ENCODE measurements at places on chromosomes 1 and 21.

- no peaks in the 10 kb centered on the region for H3K36me3 ChIP-seq
- H3K4me3 ChIP-seq = no peak overlapping the region
- peak; percentile 71 for DNase-seq
- no peaks in the 10 kb centered on the region for H3K4me1 ChIP-seq
- no peak overlapping the region for H3K27ac ChIP-seq
These were observed 211.6 kb downstream of the LMX1A start for GRCh38 chr1:165144757-165145397.

DNA sequence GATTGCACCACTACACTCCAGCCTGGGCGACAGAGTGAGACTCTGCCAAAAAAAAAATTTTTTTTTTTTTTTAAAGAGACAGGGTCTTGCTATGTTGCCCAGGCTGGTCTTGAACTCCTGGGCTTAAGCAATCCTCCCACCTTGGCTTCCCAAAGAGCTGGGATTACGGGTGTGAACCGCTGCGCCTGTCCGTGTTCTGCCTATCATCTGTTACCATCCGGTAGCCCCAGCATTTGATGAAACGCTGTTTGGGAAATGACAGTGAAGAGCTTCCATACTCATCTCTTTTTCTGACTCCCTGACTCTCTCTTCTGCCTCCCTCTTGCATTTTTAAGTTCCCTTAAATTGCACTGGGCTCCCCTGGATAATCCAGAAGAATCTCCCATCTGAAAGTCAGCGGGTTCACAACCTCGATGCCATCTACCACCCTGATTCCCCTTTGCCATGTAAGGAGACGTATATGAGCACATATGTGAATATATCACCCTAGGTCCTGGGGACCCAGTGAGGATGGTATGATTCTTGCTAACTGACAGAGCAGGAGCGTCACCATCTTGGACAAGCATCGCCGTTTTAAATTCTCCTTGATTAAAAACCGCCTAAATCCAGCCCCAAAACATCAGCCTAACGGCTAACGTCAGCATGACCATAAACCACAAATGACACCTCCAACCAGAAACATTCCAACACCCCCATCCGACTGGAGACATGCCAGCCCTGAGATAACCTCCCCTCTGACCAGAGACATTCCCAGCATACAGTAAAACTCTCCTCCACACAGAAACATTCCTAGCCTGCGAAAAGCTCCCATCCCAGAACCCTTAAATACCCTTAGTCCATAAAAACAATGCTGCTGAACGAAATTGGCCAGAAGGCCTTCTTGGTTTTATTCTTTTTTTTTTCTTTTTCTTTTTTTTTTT is 12.4 kb downstream of the TNFRSF8 start:
- H3K27ac ChIP-seq = peak overlapping the region; percentile 72
- no peak for DNase-seq
- H3K4me3 ChIP-seq = no peak overlapping the region
- H3K36me3 ChIP-seq = peaks cover 9% of the 10 kb centered on the region
- H3K27me3 ChIP-seq = no peaks in the 10 kb centered on the region

DNA sequence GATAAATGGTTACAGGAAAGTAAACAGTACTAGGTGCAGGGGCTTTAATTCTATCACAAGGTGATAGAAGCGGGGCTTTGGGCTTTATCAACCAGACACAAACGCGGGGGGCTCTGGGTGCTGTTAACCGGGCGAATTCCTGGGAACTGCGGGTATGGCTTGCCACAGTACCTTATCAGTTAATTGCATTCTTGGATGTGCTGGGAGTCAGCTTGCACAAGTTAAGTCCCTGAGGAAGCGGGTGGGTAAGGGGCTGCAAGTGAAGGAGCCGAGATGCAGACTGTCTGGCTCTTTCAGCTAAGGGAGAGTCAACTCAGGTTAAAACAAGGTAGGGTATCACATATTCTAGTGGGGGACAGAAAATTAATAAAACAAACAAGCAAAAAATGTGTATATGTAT is 661 bp downstream of the GBP4 start:
- no peaks in the 10 kb centered on the region for H3K36me3 ChIP-seq
- DNase-seq = no peak
- no peak overlapping the region for H3K27ac ChIP-seq
- H3K27me3 ChIP-seq = no peaks in the 10 kb centered on the region
- peaks cover 16% of the 10 kb centered on the region for H3K4me1 ChIP-seq

- H3K4me3 ChIP-seq = no peak overlapping the region
- DNase-seq = no peak
- peaks cover 23% of the 10 kb centered on the region for H3K4me1 ChIP-seq
These were observed 176.9 kb upstream of the CAMK1G start for GRCh38 chr1:209406595-209406994.

DNA sequence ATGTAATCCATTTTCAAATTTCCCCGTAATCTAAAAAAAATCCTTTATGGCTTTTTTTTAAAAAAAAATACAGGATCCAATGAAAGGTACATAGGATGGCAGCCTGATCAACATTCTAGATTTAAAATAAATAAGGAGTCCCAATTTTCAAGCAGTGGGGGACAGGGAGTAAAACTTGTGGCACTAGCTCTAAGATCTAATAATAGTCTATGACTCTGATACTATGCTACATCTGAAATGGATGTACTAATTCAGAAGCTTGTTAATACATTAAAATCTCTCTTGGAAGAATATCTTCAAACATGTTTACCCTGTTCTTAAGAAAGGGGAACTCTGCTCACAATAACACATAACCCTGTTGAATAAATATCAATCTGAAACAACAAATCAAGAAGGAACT is 8.5 kb downstream of the DIPK1A start:
- DNase-seq = no peak
- H3K4me1 ChIP-seq = 0 out of 2 replicates have a peak, but pooled peaks cover 4% of the 10 kb centered on the region
- no peaks in the 10 kb centered on the region for H3K36me3 ChIP-seq
- H3K4me3 ChIP-seq = no peak overlapping the region
- H3K27ac ChIP-seq = no peak overlapping the region
- H3K27me3 ChIP-seq = no peaks in the 10 kb centered on the region

GRCh38 chr1:8314346-8315280 is 3.3 kb upstream of the SLC45A1 start:
- peaks cover 31% of the 10 kb centered on the region for H3K27me3 ChIP-seq
- H3K36me3 ChIP-seq = peaks cover 7% of the 10 kb centered on the region
- peak overlapping the region; percentile 21 for H3K27ac ChIP-seq
- DNase-seq = peak; percentile 86

DNA sequence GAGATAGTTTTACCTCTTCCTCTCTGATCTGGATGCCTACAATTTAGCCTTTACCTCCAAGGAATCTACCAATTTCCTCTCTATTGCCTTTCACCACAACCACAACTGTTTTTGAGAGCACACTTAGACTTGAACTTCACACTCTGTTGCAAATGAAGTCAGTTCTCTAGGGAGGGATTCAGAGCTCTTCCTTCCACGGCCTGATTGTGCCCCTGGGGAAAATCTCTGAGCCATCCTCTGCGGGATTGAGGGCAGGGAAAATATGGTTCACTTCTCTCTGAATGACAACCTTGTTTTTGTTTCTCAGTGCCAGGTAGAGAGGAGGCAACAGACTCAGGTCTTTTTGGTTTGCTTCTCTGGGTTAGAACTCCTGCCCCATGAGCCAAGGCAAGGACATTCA is 35.4 kb upstream of the BCL10 start:
- no peaks in the 10 kb centered on the region for H3K27me3 ChIP-seq
- H3K4me3 ChIP-seq = no peak overlapping the region
- DNase-seq = no peak

GRCh38 chr21:42266971-42267556 is 48.1 kb downstream of the ABCG1 start:
- no peak overlapping the region for H3K27ac ChIP-seq
- no peak overlapping the region for H3K4me3 ChIP-seq
- H3K36me3 ChIP-seq = no peaks in the 10 kb centered on the region
- H3K27me3 ChIP-seq = no peaks in the 10 kb centered on the region

GRCh38 chr1:197021716-197022115 is 44.4 kb downstream of the CFHR5 start:
- peak overlapping the region; percentile 14 for H3K27ac ChIP-seq
- H3K4me1 ChIP-seq = peaks cover 16% of the 10 kb centered on the region
- no peaks in the 10 kb centered on the region for H3K27me3 ChIP-seq
- no peak for DNase-seq
- 0 out of 2 replicates have a peak, but pooled peaks cover 2% of the 10 kb centered on the region for H3K36me3 ChIP-seq

GRCh38 chr1:3198371-3199271 is 129.6 kb downstream of the PRDM16 start:
- no peaks in the 10 kb centered on the region for H3K4me1 ChIP-seq
- H3K4me3 ChIP-seq = no peak overlapping the region
- DNase-seq = no peak
- H3K27ac ChIP-seq = peak overlapping the region; percentile 7

- H3K27ac ChIP-seq = peak overlapping the region; percentile 100
- H3K36me3 ChIP-seq = peaks cover 55% of the 10 kb centered on the region
- peak; percentile 95 for DNase-seq
- peaks cover 82% of the 10 kb centered on the region for H3K4me1 ChIP-seq
- H3K4me3 ChIP-seq = peak overlapping the region; percentile 61
- no peaks in the 10 kb centered on the region for H3K27me3 ChIP-seq
These were observed 8.3 kb downstream of the LIN28A start for GRCh38 chr1:26418865-26419349.

- H3K4me3 ChIP-seq = no peak overlapping the region
- H3K27me3 ChIP-seq = peaks cover 16% of the 10 kb centered on the region
- peaks cover 5% of the 10 kb centered on the region for H3K4me1 ChIP-seq
- H3K36me3 ChIP-seq = no peaks in the 10 kb centered on the region
- no peak overlapping the region for H3K27ac ChIP-seq
- no peak for DNase-seq
These were observed 402.7 kb downstream of the DISC1 start for GRCh38 chr1:232029315-232029714.

GRCh38 chr1:176364236-176364905 is 98.6 kb upstream of the PAPPA2 start:
- H3K4me1 ChIP-seq = peaks cover 4% of the 10 kb centered on the region
- H3K36me3 ChIP-seq = no peaks in the 10 kb centered on the region
- H3K27me3 ChIP-seq = no peaks in the 10 kb centered on the region
- no peak overlapping the region for H3K27ac ChIP-seq
- no peak overlapping the region for H3K4me3 ChIP-seq

DNA sequence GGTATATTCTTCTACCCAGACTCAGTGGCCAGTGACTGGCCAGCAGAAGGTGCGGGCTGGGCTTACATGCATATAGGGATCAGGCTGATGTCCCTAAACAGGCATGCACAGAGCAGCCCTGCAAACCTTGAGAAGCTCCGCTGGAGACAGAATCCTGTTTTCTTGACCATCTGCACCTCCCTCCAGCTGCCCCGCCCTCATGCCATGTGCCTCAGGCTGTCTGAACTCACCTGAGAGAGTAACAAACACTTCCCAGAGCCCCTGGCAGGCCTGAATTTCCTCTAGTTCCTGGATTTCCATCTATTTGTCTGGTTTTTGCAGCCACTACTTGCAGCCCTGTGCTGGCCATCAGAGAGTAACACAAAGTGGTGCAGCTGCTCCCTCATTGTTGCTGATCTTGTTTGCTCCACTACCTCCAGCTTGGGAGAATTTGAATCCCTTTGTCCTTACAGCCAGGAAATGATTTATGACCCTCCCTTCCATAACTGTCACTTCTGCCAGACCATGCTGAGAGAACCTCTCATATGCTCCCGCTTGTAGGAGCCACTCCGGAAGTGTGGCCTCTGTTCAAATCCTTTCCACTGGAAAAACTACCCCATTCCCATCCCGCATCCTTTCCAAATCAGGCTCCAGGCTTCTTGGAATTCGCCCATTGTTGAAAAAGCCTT is 113.6 kb downstream of the NMNAT2 start:
- no peaks in the 10 kb centered on the region for H3K27me3 ChIP-seq
- no peak for DNase-seq
- H3K4me3 ChIP-seq = no peak overlapping the region
- no peak overlapping the region for H3K27ac ChIP-seq
- no peaks in the 10 kb centered on the region for H3K36me3 ChIP-seq

GRCh38 chr1:246128494-246129069 is 378.5 kb downstream of the SMYD3 start:
- DNase-seq = no peak
- H3K4me1 ChIP-seq = no peaks in the 10 kb centered on the region
- H3K27me3 ChIP-seq = no peaks in the 10 kb centered on the region
- H3K4me3 ChIP-seq = no peak overlapping the region

GRCh38 chr1:154514066-154514553 is 11.9 kb upstream of the SHE start:
- H3K4me1 ChIP-seq = no peaks in the 10 kb centered on the region
- H3K36me3 ChIP-seq = no peaks in the 10 kb centered on the region
- no peak overlapping the region for H3K27ac ChIP-seq
- H3K4me3 ChIP-seq = no peak overlapping the region

GRCh38 chr1:2314803-2315673 is 76.3 kb downstream of the MORN1 start:
- H3K27me3 ChIP-seq = no peaks in the 10 kb centered on the region
- peak; percentile 68 for DNase-seq
- H3K4me3 ChIP-seq = no peak overlapping the region
- no peak overlapping the region for H3K27ac ChIP-seq

DNA sequence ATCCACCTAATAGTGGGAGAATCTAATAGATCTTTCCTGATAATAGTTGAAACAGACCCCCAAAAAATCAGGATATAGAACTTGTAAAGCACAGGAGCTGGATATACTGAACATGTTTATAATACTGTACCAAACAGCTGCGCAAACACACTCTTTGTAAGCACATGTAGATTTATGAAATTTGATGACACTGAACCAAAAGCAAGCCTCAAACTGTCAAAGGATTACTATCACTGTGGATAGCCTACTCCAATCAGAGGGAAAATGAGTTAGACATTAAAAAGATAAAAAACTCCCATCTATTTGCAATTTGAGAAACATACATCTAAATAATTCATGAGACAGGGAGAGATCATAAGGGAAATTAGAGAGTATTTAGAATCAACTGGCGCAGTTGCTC is 26.1 kb downstream of the RCAN3 start:
- peaks cover 11% of the 10 kb centered on the region for H3K36me3 ChIP-seq
- DNase-seq = no peak
- H3K27me3 ChIP-seq = no peaks in the 10 kb centered on the region
- H3K4me3 ChIP-seq = no peak overlapping the region

- no peaks in the 10 kb centered on the region for H3K36me3 ChIP-seq
- no peak overlapping the region for H3K4me3 ChIP-seq
- H3K27ac ChIP-seq = no peak overlapping the region
- H3K27me3 ChIP-seq = peaks cover 2% of the 10 kb centered on the region
- peaks cover 18% of the 10 kb centered on the region for H3K4me1 ChIP-seq
These were observed 7.1 kb upstream of the IER5 start for GRCh38 chr1:181081395-181081794.

DNA sequence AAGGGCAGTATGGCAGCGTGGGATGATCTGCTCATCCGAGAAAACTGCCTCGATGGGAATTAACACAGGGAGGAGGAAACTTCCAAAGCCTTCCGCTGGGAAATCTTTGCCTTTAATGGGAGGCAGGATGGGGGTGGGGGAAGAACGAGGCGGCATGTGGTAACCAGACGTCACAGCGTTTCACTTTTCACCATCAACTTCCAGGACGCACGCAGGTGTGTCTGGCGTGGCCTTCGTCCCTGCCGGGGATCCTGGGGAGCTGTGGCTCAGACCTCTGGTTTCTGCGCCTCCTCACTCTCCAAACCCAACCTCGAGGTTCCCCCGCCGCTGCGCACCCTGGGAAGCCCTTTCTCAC is 282 bp downstream of the RSPH1 start:
- peaks cover 26% of the 10 kb centered on the region for H3K27me3 ChIP-seq
- DNase-seq = no peak
- H3K36me3 ChIP-seq = no peaks in the 10 kb centered on the region
- peaks cover 23% of the 10 kb centered on the region for H3K4me1 ChIP-seq
- peak overlapping the region; percentile 87 for H3K4me3 ChIP-seq
- H3K27ac ChIP-seq = 0 out of 2 replicates have a peak overlapping the region, but pooled peaks have one; percentile 58
